ENCODE measurements at places on chromosomes 5 and 9. TPM values are rescaled to one million over a fixed set of nuclear protein-coding genes. Genes with fewer than 3 reads are reported as not detected.

DNA sequence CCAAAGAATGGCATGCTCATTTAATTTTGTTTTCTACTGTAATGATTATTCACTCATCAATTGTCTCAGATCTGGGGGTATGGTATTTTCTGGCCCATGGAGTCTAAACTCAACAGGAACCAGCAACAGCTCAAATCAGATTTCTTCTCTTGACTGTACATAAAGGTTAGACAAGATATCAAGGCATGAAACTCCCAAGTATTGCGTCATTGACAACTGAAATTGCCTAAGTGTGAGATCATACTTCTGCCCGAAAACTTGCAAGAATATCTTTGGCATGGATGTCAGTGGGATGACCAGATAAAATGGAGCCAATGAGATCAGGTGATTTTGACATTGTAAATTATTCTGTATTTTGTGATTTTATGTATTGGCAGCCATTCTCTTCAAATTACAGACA, 141.7 kb upstream of the STK32A start:
- DNase-seq: no peak

The PCDHGA7 gene
- 1.9 TPM for total RNA-seq

- no peak for DNase-seq
Observed at GRCh38 chr5:137446151-137446550, 53.0 kb downstream of the SPOCK1 start.

GRCh38 chr9:114694719-114695269, 12.8 kb upstream of the TEX48 start:
- no peak for DNase-seq

GRCh38 chr5:84249918-84250630, 134.6 kb downstream of the EDIL3 start:
- DNase-seq: no peak

DNA sequence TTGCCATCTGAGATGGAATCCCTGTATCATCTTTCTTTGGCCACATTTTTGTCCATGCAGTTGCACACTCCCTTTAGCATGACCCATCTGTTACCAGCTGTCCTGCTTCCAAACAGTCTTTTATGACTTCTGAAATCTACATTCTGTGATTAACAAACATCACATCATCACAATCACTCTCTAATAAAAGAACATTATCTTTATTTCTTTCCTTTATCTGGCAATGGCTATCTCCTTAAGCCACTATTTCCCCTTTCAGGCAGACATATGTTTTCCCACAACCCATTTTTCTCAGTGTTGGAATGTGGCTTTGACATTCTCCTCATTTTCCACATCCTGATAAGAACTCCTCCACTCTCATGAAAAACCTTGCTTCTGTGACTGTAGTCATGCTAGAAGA, 141.0 kb downstream of the ST8SIA4 start:
- no peak for DNase-seq

- no peak for DNase-seq
Observed at GRCh38 chr5:68243251-68243650, 27.7 kb downstream of the PIK3R1 start.

- DNase-seq: no peak
Observed at GRCh38 chr9:130050462-130050861, 3.2 kb upstream of the GPR107 start.

DNA sequence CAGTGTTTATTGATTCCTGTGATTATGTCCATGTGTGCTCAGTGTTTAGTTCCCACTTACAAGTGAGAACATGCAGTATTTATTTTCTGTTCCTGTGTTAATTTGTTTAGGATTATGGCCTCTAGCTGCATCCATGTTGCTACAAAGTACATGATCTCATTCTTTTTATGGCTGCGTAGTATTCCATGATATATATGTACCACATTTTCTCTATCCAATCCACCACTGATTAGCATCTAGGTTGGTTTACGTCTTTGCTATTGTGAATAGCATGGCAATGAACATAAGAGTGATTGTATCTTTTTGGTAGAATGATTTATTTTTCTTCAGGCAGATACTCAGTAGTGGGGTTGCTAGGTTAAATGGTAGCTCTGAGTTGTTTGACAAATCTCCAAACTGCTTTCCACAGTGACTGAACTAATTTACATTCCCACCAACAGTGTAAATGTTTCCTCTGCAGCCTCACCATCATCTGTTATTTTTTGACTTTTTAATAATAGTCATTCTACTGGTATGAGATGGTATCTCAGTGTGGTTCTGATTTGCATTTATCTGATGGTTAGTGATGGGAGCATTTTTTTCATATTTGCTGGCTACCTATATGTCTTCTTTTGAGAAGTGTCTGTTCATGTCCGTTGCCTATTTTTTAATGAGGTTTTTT, 47.5 kb upstream of the ELL2 start:
- DNase-seq: no peak

- DNase-seq: no peak
Observed at GRCh38 chr9:27165670-27166069, 56.6 kb downstream of the TEK start.

The TRIM23 gene
- total RNA-seq: 13.4 TPM

- no peak for DNase-seq
Observed at GRCh38 chr9:122519376-122519775, 435 bp downstream of the OR1J4 start.

DNA sequence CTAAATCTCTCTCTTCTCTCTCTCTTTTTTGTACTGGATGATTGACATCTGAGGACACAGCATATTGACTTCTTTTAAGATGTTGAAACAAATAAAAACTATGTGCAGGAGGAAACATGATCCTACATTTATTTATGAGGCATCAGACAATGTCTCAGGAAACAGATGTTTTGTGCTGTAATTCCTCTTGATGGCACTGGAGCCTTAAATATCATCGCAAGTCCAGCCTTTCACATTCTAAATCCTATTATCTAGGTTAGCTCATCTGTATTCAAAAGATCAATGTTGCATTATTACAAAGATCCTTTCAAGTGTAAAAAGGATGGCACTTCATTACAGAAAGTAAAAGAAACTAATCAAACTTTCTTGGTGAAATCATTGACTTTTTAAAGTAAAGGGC, 63.9 kb downstream of the MAT2B start:
- DNase-seq: no peak

GRCh38 chr5:118095115-118095514, 893.2 kb downstream of the DTWD2 start:
- DNase-seq: no peak

GRCh38 chr5:71790433-71790832, 71.4 kb downstream of the CARTPT start:
- DNase-seq: no peak

The ARSK gene
- 3.2 TPM for total RNA-seq

The OMD gene
- 2.6 TPM for total RNA-seq

- DNase-seq: no peak
Observed at GRCh38 chr9:130779153-130779855, 55.8 kb upstream of the ABL1 start.

DNA sequence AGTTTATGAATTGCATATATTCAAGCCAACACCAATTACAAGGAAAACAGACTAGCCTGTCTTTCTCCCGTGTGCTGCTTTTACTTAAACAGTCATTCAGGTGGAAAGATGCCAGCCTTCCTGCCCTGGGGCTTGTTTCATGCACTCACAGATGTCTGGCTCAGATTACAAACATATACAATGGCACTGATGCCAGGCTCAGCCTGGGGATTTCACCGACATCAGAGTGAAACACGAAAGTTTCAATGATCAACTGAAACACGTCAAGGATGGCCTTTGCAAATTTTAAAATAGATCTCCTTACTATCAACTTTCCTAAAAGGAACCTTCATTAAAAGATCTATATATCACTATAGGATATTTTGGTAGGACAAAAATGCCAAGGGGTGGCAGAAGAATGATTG, 1576.5 kb downstream of the EFNA5 start:
- DNase-seq: no peak

DNA sequence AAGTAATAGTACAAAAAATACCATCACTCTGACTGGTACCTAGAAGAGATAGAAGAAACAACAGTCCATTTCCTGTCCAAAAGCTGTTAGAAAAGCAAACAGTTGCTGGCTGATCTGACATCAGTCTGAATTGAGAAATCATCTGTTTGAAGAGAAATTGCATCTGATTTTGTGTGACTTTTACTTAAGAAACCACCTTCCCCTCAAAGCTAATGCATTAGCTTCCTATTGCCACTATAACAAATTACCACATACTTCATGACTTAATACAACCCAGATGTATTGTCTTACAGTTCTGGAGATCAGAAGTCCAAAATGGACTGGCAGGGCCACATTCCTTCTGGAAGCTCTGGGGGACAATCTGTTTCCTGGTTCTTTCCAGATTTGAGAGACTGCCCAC, 385.9 kb upstream of the TLE4 start:
- DNase-seq: no peak

The PCDHA6 gene
- total RNA-seq: 0.32 TPM

GRCh38 chr9:126170286-126170823, 156.3 kb upstream of the MVB12B start:
- no peak for DNase-seq

The SEMA6A gene
- total RNA-seq: 24.0 TPM
